ENCODE measurements at places on chromosomes 11 and 22.

- no peak for DNase-seq
Measured at GRCh38 chr11:58609723-58610122, 12.7 kb upstream of the CNTF start.

DNA sequence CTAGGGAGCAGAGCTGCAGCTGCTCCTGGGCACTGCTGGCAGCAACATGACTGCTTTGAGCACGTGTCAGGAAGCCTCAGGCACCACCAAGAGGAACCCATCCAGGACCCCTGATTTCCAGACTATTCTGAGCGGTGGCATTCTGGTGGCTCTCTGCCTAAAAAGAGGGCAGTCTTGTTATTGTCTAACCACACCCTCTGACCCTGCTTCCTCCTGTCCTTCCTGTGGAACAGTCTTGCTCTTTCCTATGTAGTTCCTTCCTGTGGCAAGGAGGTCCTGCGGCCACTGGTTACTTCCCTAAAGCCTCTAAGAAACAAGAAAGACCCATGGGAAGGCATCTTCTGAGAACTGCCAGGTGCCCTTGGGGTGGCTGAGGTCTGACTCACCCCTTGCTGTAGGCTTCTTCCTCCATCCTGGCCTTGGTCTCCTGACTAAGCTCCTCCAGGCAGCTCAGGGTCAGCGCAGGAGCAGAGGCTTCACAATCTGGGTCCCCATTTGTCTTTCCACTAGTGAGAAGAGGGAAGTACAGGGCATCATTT is 13.1 kb upstream of the LYVE1 start:
- no peak for DNase-seq

- no peak for DNase-seq
Measured at GRCh38 chr11:44301564-44302271, 8.2 kb downstream of the ALX4 start.

DNA sequence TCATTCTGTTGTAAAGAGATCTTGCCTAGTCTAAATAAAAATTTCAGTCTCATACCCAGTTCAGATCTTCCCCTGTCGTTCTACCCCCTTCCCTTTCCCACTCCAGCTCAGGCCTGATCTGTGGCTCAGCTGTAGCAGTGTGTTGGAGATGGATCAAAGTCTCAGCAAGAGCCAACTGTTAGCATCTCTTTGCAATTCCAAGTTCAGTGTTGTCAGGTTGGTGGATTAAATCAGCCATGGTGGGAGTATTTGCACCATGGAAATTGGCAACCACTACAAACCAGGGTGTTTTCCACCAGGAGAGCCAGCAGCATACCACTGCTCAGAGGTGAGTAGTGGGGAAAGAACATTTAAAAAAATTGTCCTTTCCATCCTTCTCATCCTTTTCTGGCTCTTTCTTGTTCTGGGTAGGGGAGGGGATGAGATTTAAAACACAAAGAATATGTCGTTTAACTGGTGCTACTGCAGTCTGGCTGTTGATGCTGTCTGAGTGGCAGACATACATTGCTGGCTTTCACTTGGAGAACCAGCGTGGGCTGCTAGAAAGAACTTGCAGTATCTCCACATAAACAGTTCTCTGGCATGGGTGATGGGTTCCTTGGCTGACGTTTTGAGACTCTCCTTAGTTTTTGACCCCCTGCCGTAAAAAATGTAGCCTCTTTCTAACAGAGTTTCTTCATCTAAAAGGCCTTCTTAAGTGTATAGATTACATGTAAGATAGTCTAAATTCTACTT is 514.1 kb downstream of the RAB38 start:
- DNase-seq: no peak

DNA sequence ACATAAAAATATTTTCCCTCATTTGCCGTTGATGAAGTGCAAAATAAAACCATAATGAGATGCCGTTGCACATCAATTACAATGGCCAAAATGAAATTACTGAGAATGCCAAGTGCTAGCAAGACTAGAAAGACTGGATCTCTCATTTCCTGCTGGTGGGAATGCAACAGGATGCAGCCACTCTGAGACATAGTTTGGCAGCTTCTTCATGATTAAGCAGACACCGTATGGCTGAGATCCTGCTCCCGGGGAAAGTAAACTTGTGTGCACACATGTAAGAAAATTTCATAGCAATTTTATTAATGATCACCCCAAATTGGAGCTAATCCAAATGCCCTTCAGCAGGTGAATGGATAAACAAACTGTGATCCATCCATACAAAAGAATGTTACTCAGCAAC is 1013.2 kb downstream of the TBC1D22A start:
- peak; percentile 26 for DNase-seq

DNA sequence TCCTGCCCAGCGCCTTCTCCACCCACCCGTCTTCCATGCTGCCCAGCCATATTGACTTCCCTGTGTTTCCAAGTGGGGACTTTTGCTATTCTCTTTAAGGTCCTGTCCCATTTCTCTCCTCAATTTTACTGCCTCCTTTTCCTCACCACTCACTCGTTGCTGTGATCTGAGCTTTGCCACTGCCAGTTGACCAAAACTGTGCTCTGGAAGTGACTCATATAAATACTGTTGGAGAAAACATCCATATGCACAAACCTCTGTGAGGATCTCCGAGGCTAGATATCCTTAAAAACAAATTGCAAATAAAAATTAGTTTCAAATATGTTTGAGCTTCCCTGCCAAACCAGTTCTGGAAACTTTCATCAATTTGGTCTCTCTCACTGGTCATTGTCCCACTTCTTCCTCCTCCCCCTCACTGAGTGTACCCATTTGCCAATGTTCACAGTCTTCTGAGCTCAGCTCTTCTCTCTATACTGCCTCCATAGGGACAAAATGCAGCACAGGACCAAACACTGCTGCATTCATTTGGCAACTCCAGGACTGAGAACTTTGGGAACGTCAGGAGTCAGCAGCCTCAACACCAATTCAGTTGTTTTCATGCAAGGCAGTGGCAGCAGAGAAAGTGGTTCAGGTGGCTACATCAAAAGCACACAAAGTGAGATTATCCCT is 34.0 kb upstream of the MMP13 start:
- no peak for DNase-seq

DNA sequence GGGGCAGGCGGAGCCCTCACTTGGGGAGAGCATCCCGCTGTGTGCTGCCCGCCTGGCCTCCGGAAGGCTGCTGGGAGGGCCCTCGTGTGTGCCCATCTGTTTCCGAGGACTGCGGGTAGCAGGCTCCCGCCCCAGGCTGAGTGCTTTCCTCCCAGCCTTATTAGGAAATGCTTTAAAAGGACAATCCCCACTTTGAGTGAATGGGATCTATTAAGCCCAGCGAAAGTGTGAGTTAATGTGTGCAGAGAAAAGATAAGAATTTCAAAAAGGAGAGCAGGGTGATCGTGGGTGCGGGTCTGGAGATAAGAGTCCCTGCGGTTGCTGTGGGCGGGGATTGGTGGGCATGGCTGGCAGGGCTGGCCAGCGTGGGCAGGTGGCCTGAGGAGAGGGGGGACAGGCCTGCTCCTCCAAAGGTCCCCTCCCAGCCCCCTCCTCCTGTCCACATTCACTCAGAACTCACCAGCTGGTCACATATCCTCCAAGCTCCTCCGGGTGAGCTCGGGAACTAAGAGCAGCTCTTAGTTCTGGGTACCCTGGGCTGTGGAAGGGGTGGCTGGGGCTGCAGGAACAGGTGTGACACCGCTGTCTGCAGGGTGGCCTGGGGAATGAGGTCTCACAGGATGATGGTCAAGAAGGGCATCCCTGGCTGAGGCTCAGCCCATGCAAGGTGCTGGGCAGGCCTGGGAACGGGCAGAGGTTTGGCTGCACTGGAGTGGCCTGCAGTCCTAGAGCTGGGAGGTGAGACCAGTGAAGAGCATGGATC is 1260.3 kb downstream of the BRD1 start:
- no peak for DNase-seq

DNA sequence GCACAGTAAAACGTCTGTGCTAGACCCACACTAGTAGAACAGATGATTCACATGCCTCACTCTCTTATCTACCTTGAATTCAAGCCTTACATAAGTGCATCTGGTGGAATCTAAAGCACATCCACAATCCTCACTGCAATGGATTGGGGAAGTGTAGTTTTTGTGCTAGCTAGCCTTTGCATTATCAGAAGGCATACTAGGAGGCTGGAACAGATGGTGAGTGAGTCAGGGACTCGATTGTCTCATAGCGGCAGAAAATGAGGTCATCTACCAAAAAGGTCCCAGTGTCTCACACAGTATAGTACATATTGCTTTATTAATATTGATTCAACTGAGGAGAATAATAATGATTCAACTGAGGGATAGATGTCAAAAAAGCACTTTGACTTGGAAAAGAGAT is 9.3 kb downstream of the MSANTD4 start:
- no peak for DNase-seq

DNA sequence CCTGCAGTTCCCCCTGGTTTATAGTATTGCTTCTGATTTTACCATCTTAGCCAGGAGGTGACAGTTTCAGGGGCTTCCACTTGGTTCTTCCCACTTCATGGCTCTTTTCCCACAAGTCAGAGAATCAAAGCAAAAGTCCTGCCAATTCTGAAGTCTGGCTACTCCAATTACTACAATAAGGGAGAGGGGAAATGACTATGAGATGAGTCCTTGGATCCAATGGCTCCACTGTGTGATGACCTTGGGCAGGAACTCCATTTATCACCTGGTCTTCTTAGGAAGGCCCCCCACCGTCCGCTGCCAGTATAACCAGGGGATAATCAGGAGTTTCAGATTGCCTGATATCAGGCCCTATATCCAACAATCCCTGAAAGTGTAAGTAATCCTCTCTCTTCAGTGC is 31.6 kb upstream of the CCND1 start:
- DNase-seq: no peak

GRCh38 chr22:23803001-23803819 is 16.4 kb downstream of the SMARCB1 start:
- no peak for DNase-seq

Measured in NCI-H2029 (cell line).